ENCODE measurements at places on chromosomes 2 and 18.

GRCh38 chr2:135132314-135132713 is 80.2 kb downstream of the RAB3GAP1 start:
- no peak for DNase-seq

DNA sequence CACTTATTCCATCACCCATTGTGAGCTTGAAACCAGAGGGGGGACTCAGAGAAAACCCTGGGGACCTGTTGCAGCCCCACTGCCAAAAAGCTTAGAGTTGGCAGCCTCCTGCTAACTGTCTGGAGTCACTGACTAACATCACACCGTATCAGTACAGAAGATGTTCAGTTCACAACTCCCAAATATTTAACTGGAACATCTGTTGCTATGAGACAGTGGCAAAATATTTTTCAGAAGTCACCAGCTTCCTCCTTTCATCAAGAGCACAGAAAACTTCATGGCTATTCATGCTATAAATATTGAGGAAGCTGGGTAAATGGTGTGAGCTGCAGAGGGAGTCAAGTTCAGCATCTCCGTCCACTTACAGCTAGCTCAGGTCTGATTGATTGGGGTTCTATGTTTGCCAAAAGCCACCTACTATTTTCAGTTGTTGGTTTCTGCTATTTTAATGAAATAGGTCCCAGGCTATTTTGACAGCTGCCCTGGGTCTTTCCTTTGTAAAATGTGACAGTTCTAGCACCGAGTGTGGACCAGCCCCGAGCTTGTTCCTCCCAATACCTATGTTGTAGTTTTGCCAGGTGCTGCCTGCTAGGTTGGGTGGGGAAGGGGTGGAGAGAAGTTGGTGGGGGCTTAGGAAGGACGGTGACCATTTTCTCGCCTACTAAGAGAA is 9.8 kb downstream of the TUBB6 start:
- DNase-seq, result no peak

GRCh38 chr2:69132960-69133590 is 120.1 kb downstream of the ANTXR1 start:
- no peak for DNase-seq

DNA sequence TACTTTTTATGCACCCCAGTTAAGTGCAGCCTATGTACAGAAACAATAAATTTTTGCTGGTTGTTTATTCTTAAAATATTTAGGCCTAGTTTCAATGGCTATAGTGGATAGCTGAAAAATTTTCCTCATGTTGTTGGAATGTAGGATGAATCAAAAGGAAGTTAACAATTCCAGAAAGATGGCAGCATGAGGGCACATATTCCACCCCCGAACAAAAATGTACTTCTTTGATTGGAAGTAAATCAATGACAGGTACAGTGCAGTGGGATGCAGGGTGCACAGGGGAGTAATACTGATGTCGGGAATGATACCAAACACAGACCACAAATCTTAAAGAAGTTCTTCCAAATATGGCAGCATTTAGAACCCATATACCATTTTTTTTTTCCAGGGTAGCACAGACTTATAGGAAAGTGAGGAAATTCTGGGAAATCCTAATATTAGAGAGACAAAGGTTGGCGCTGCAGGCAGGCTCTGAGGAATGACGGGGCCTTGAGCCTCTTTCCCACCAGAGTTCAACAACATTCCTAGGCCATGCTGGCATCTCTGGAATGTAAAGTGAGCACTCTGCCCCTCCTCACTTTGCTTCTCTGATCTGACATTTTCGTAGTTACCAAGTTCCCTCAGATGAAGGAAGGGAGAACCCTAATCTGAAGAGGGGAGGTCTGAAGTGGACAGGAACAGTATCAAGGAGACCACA is 36.6 kb upstream of the IKZF2 start:
- DNase-seq, result no peak

DNA sequence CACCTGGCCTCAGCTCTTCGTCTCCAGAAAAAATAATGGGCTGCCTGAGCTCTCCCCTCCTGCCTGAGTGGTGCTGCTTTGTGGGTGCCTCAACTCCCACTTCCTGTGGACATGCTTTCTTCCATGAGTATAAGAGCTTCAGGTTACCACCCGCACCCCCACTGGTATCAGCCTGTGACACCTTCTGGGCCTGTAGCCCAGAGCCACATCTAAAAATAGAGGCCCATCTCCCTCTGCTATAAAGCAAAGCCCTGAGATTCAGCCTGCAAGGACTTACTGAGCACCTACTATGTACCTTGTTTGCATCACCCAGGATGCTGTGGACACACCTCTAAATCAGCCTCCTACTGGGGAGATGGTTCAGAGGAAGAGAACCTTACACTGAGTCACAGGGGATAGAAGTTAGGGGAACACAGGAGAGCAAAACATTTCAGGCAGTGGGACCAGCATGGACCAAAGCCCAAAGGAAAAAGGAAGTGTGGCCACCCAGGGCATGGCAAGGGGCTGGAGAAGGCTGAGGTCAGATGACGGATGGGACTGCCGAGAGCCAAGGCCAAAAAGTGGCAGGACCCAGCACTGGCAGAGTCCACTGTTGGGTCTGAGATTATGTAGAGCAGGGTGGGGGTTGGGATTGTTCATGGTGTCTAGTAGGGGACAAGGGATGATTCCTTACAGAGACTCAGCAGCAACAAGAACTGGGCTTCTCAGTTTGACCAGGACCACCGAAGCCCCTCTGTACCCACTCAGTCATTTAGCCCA is 123.7 kb upstream of the PPP1CB start:
- DNase-seq, result no peak

Data from right lobe of liver (tissue), 6 donors.